Foreskin keratinocyte (primary cell): ENCODE measurements at places on chromosomes 16 and 17. TPM values are rescaled to one million over a fixed set of nuclear protein-coding genes. Genes with fewer than 3 reads are reported as not detected.

Gene CD19
- total RNA-seq = not detected in 2 replicates

Gene PRSS27
- 0.21 and 0.31 TPM in 2 replicates for total RNA-seq

Gene YBX2
- 0.32 and 0.88 TPM in 2 replicates for total RNA-seq

Gene PLXDC1
- 0.27 and 0.28 TPM in 2 replicates for total RNA-seq

Gene SPN
- not detected in 2 replicates for total RNA-seq

Gene PRR35
- total RNA-seq = not detected in 2 replicates

Gene C16orf74
- 91.8 and 94.7 TPM in 2 replicates for total RNA-seq

Gene PDE6G
- total RNA-seq = not detected in 2 replicates

Gene SPATA32
- not detected in 2 replicates for total RNA-seq

Gene TBC1D3G
- total RNA-seq = not detected in 2 replicates

Gene EIF4A3
- 104 and 105 TPM in 2 replicates for total RNA-seq

Gene TRIM16
- total RNA-seq = 56.5 and 72.8 TPM in 2 replicates

Gene MLST8
- total RNA-seq = 21.8 and 29.2 TPM in 2 replicates

Gene HCRT
- total RNA-seq = not detected in 2 replicates

Gene CHD9NB
- total RNA-seq = 0.67 and 0.88 TPM in 2 replicates

Gene CLEC19A
- total RNA-seq = not detected in 2 replicates

Gene ASB16
- total RNA-seq = not detected in 2 replicates

Gene CSH1
- total RNA-seq = not detected in 2 replicates

Gene MPP3
- 7.7 and 9.0 TPM in 2 replicates for total RNA-seq

Gene HSPB9
- total RNA-seq = not detected in 2 replicates

Gene WWOX
- total RNA-seq = 7.6 and 10.1 TPM in 2 replicates

Gene TTYH2
- total RNA-seq = 1.8 and 3.1 TPM in 2 replicates

Gene C17orf50
- total RNA-seq = not detected in 2 replicates

Gene AANAT
- total RNA-seq = not detected in 2 replicates

Gene MYL11
- total RNA-seq = not detected in 2 replicates

Gene OR3A2
- not detected in 2 replicates for total RNA-seq

Gene C1QBP
- 352 and 416 TPM in 2 replicates for total RNA-seq

Gene ALOX12
- 0.28 and 0.34 TPM in 2 replicates for total RNA-seq

Gene ERN2
- total RNA-seq = not detected in 2 replicates

Gene SREBF1
- 113 and 118 TPM in 2 replicates for total RNA-seq

Gene CX3CL1
- 0.54 and 0.74 TPM in 2 replicates for total RNA-seq

Gene HOXB3
- total RNA-seq = 0.04 and 0.48 TPM in 2 replicates
